ENCODE measurements at places on chromosomes 5 and 9. TPM values are rescaled to one million over a fixed set of nuclear protein-coding genes. Genes with fewer than 3 reads are reported as not detected.

DNA sequence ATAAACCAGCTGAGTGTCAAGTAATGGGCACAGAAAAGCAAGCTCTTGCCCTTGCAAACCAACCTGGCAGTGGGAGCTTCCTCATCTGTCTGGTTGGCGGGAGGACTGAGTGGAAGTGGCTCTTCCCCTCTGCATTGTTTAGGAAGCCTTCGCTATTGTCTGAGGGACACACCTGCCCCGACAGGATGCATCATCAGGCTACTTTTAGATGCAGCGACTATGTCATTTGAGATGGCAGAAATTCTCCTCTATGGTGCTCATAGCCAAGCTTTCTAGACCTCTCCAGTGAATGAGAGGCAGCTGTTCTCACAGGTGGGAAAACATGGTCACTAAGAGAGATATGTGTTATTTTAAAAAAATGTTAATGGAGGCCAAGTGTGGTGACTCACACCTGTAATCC is 104.0 kb downstream of the DOCK8 start:
- DNase-seq = peak; percentile 17

ARSI gene
- 6.8 TPM for total RNA-seq

KIAA0825 gene
- total RNA-seq = 5.6 TPM

DNA sequence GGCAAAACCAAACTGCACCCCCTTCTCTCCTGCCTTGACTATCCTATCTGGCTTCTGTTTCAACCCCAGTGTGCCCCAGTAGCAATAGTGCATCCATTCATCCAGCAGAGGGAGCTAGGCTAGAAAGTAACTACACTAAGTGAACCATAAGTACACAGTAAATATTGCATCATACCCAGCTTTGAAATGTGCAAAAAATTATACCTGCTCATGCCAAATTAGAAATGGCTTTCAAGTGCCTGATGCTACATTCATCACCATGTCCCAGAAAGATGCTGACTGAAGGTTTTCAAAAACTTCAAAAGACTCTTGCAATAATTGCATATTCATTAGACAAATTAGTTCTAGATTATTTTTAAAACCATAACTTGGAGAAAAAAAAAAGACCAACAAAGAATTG is 153.5 kb downstream of the PRELID2 start:
- DNase-seq = peak; percentile 42

DNA sequence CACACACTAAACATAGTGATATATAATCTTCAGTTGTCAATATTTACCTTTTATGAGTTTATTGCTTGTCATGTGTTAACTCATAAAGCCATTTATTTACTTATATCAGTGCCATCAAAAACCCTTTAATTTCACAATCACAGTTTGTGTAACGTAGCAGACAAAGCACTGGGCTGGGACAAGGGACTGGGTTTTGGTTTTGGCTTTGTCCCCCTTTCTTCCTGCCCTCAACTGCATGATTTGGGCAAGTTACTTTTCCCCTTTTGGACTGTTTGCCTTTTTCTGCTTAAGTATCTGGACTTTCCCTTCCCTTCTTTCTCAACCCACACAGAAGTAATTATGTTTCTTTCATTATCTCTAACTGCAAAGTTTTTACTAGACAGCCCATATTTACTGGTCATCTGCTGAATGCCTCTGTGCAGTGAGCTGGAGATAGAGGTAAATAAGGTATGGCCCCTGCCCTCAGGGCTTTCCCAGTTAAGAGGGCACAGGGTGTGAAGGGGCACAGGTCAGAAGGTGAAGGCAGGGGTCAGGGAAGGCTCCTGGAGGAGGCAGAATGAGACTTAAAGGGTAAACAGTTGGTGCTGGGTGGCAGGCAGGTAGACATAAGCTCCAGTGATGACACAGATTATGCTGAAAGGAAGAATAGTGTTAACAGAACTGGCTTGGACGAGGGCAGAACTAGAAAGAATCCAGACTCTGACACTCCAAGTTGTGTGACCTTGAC is 14.8 kb upstream of the NR3C1 start:
- no peak for DNase-seq

PCDHGC5 gene
- total RNA-seq = 0.75 TPM

- DNase-seq = no peak
Measured at GRCh38 chr9:99606957-99607356, 214.7 kb upstream of the NR4A3 start.

DNA sequence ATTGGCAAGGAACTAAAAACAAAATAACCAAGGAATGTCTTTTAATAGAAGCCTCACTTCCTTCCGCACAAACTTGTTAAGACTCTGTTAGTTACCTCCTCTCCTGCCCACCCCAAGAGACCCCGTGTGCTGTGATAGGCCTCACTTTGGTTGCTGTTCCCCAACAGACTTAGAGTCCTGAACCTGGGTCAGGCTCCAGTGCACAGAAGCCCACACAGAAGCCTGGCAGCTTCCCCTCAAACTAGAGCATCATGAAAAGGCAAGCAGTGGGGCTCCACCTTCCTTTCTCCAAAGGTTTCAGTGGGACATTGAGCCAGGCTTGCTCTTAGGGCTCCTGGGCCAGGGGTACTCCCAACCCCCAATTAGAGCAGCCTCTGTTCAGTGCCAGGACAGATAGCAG is 230.5 kb downstream of the ESM1 start:
- no peak for DNase-seq

GFI1B gene
- total RNA-seq = 0.13 TPM

- no peak for DNase-seq
Measured at GRCh38 chr5:65078331-65078730, 309.6 kb downstream of the CWC27 start.

COL15A1 gene
- 186 TPM for total RNA-seq

- DNase-seq = peak; percentile 48
Measured at GRCh38 chr9:136044971-136045594, 50.0 kb downstream of the NACC2 start.

CCDC183 gene
- total RNA-seq = 0.84 TPM

- no peak for DNase-seq
Measured at GRCh38 chr9:122468735-122469134, 9.0 kb downstream of the OR1J1 start.

SLC46A2 gene
- total RNA-seq = 0.04 TPM

- DNase-seq = no peak
Measured at GRCh38 chr5:62550103-62550502, 28.5 kb upstream of the LRRC70 start.

DNA sequence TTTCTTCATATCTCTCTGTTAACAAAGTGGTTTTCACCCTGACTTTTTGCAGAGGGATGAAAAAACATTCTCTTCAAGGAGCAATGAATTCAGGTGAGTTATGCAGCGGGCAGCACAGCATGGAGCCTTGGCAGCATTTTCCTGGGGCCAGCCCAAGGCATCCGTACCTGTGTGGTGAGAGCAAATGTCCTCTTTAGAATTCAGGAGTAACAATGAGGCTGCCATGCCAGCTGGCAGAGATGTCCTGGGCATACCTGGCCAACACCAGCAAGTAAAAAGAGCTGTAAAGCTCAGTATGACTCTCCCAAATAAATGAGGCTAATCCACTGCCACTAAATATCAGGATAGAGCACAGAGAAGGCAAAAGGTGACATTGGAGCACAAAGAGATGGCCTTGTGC is 277.6 kb upstream of the TRPC7 start:
- DNase-seq = no peak

- DNase-seq = no peak
Measured at GRCh38 chr5:14295610-14296009, 152.5 kb downstream of the TRIO start.

DNA sequence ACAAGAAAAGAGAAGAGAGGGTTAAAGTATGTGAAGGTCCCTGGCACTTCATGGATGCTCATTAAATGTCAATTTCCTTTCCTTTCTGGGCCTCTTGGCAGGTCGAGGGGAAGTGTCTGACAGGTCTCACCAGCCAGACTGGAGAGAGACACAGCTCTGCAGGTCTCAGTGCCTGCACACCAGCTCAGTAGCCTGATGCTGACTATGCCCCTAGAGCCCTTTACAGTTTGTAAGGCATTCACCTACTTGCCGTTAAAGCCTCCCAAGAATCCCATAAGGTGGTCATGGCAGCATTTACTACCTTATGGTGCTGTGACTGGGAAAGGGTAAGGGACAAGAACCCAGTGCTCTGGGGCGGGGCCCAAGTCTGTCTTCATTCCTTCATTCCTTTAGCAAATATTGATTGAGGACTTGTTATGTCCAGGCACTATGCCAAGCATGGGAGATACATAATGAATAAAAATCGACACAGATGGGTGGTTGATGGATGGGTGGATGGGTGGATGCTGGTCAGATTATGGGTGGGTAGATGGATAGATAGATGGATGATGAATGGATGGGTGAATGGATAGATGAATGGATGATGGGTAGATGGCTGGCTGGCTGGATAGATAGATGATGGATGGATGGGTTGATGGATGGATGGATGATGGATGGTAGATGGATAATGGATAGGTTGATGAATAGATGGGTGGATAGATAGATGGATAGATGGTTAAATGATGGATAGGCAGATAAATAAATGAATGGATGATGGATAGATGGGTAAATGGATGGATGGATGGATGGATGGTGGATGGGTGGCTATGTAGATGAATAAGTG is 21.3 kb upstream of the KIF12 start:
- DNase-seq = no peak

GRCh38 chr5:90406466-90406865 is 3.1 kb downstream of the CETN3 start:
- no peak for DNase-seq

DNA sequence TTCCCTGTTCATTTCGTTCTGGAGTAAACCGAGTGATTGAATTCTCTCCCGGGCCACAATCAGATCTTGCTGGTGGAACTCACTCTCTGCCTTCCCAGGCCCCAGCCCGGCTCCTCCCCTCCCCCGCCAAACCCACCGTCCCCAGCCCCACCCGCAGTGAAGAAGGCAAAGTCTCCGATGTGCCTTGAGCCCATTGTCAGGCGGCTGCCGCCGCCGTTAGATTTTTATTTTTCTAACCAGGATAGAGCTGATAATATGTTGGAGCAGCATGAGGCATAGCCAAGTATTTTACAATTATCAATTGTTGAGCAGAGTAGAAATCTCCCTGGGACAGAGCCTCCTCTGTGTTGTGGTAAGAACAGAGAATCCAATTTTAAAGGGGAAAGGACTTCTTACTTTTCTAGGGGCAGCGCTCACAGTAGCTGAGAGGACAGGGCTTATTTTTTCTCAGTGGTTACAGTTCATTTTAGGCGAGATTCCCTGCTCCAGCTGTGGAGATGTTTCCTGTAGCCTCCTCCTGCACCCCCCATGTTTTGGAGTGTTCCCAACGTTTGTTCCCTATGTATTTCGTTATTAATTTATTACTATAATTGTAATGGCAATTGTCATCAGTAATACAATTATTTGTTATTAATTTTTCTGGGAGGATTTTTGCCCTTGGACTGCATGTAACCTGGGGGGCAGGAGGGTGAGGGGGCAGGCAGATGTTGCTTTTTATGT is 1.3 kb downstream of the PSAT1 start:
- DNase-seq = peak; percentile 40

- DNase-seq = no peak
Measured at GRCh38 chr5:108810717-108811116, 63.0 kb downstream of the FER start.
